ENCODE measurements at places on chromosomes 1 and 21.

GRCh38 chr1:41484402-41485241, at the start of gene EDN2:
EDN2 (minus strand) TSS chr1:41484683; CDS start chr1:41484601, 82 bp downstream.
- DNase-seq: no peak

DNA sequence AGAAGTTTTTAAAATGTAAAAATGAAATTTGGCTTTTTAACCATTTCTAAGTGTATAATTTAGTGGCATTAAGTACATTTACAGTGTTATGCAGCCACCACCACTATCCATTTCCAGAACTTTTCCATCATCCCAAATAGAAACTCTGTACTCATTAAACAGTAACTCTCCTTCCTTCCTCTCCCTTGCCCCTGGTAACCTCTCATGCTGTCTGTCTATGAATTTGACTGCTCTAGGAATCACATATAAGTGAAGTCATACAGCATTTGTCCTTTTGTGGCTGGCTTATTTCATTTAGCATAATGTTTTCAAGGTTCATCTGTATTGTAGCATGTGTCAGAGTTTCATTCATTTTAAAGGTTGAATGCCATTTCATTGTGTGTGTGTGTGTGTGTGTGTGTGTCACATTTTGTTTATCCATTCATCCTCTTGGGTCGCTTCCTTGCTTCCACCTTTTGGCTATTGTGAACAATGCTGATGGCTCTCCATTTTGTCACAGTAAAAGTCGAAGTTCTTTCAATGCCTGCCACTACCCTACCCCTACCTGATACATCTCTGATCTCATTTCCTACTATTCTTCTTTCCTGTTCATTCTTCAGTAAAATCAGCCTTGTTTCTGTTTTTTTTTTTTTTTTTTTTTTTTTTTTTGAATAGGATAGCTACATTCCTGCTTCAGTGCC, 45.3 kb downstream of the F3 start:
- DNase-seq: no peak

GRCh38 chr1:189834813-189835212, 642.9 kb downstream of the BRINP3 start:
- DNase-seq: no peak

DNA sequence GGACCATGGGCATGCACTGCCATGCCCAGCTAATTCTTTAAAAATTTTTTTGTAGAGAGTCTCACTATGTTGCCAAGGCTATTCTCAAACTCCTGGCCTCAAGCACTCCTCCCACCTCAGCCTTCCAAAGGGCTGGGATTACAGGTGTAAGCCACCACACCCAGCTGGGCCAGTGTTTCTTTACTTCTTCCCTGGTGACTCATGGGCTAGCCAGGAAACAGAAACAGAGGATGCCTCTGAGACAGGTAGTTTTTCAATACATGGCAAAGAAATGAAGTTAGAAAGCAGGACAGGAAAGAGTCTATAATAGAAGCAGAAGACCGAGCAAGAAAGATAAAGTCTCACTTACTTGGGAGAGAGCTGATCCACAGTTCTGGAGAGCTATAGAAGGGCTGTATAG, 7.6 kb upstream of the C1orf74 start:
- DNase-seq: no peak

DNA sequence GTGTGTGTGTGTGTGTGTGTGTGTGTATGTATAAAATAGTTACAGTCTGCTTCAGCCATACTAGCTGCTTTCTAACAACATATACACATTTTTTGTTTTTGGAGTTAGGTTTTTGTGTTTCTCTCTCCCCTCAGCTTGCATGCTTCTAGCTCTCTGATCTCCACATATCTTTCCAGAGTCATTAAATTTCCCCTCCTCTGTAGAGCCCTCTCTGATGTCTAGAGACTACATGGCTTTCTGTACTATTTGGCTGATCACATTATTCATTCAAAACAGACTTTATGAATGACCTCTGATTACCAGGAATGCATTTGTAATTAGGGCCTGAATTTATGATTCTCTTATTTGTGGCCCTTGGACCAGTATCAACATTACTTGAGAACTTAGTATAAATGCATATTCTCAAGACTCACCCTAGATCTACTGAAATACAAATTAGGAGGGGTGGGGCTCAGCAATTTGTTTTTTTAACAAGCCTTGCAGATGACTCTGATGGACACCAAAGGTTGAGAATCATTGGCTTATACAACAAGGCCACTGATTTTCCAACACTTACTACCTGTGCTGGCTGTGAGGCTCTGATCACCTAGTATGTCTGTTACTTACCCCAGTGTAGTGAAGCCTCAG, 104.5 kb downstream of the PTBP2 start:
- no peak for DNase-seq

GRCh38 chr21:42401154-42401553, 2.5 kb upstream of the UBASH3A start:
- no peak for DNase-seq

GRCh38 chr1:107443860-107444259, 303.0 kb downstream of the NTNG1 start:
- no peak for DNase-seq

DNA sequence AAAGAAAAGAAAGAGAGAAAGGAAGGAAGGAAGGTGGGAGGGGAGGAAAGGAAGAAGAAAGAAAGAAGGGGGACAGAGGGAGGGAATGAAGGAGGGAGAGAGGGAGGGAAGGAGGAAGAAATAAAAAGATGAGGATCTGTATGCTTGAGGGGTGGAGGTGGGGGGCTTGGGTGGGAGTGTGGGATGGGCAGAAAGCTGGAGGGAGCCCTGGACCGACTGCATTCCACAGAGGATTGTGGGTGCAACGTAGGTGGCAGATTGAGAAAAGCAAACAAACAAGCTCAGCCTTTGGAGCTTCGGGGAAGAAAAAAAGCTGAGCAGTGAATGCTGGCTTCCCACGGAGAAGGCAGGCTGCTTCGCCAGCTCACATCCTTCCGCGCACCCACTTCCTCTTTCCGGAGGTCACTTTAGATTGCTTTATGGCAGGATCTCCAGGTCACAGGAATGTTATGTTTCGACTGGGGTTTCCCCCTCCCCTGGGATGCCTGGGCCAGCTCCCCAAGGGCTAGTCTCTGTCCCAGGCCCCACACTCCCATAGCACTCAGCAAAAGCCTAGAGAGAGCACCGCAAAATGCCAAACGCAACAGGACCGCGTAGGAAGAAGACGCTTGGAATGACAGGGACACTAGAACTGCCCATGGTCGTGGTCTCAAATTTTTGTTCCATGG, 20.7 kb upstream of the LGALS8 start:
- DNase-seq: no peak

DNA sequence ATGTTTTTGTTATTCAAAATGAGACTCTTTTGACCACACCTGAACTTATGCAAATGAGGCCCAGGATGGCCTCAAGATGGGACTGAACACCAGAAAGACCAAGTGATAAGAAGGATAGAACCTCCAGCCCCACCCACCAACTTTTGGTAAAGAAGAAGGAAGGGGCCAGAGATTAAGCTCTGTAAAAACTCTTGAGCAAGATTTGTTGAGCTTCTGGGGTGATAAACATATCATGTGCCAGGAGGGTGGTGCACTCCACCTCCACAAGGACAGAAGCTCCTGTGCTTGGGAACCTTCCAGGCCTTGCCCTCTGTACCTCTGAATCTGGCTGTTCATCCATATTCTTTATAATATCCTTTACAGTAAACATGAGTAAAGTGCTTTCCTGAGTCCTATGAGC, 5.3 kb downstream of the RSPH1 start:
- no peak for DNase-seq

DNA sequence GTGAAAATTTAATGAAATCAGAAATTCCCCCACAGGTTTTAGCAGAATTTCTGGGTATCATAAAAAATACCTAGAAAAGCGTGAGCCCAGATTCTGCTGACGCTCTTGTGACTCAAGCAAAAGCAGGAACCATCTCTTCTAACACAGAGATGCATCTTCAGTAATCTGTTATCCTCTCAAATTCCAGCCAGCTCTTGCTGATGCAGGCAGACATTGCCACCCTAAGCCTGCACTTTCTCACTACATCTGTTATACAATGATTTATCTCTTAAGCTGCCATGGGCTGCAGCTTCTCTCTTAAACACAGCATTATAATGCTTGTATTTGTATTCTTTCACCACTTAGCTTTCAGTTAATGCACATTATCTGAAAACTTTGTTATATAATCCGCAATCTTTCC, 113.0 kb upstream of the RGS1 start:
- no peak for DNase-seq

- DNase-seq: no peak
These were observed 140.8 kb downstream of the CHRM3 start for GRCh38 chr1:239527051-239527693.

DNA sequence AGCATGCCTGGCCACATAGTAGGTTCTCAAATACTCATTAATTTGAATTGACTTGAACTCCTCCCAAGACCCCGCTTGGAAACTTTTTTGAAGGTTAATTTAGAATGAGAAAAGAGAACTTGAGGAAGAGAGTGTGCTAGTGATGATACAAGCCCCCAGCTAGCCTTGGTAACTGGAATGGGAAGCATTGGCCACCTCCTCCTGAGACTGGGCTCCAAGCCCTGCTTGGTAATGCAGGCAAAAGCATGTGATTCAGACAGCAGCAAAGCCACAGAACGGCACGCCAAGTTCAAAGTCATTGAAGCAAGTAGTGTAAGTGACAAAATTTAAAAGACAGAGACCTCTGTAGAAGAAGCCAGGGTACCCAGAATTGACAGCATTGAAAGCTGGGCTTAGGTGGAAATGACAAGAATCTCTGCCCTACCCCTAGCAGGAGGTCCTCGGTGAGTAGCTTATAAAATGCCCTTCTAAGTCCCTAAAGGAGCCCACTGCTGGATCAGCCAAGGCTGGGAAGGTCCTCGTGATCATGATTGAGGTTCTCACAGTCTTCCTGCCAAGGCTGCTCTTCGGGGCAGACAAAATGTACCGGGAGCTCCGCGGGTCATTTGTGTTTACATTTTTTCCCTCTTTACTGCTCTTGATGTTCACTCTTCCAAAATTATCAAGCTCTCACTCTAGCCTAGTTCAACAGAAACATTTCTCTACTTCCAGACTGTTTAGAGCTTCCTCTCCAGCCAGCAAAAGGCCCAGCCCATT, 99.4 kb downstream of the TSEN15 start:
- DNase-seq: no peak

DNA sequence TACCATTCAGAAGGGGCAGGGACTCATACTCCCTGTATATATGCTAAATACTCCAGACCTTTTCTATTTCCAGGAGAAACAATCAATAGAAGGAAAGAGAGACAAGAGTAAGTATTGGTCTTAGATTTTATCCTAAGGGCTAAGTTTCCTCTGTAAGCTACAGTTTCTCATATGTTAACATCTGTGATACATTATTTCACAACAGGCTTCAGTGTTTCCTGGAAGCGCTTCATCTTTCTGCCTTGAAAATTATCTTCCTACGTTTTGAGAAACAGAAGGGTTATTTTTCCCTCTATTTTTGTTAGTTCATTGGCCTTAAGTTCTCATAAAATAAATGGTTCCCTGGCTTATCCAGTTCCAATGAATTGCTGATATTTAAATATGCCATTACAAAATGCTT, 15.6 kb downstream of the FMO1 start:
- no peak for DNase-seq

- no peak for DNase-seq
These were observed 54.6 kb downstream of the F3 start for GRCh38 chr1:94486990-94487389.

GRCh38 chr1:219573158-219573557, 39.7 kb downstream of the ZC3H11B start:
- no peak for DNase-seq

DNA sequence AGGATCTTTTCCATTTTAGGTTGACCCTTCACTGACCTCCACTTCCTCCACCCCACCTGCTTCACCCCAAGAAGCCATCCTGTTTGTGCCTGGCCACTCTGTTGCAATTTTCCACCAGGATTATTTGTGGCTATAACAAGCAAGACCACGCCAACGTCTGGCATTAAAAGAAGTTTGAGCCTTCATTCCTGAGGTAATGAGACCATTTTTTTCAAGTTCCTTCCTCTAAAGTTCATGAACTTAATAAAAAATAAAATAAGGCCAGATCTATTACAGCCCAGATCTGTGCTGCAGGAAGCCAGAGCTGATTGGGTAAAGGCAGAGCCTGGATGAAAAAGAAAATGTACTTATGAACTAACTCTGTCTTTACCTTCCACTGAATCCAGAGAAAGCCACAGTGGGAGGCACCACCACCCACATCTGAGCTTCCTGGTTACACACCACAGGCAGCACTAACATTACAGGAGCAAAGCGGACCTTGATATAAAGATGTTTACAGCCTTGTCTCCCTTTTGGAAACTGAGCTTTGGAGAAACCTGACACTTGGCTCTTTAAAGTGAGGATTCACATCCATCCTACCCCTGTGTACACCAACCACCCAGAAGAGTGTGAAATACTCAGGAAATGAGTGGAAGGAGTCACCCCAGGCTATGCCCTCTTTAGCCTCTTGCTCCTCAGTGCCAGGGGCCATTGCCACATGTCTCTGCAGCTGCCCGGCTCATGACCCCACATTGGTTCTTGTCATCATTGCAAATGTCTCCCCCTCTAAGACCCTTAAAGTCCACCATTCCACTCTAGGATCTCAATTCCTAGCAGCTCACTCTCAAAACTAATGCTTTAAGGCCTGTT, 293.6 kb downstream of the PLPP3 start:
- no peak for DNase-seq

DNA sequence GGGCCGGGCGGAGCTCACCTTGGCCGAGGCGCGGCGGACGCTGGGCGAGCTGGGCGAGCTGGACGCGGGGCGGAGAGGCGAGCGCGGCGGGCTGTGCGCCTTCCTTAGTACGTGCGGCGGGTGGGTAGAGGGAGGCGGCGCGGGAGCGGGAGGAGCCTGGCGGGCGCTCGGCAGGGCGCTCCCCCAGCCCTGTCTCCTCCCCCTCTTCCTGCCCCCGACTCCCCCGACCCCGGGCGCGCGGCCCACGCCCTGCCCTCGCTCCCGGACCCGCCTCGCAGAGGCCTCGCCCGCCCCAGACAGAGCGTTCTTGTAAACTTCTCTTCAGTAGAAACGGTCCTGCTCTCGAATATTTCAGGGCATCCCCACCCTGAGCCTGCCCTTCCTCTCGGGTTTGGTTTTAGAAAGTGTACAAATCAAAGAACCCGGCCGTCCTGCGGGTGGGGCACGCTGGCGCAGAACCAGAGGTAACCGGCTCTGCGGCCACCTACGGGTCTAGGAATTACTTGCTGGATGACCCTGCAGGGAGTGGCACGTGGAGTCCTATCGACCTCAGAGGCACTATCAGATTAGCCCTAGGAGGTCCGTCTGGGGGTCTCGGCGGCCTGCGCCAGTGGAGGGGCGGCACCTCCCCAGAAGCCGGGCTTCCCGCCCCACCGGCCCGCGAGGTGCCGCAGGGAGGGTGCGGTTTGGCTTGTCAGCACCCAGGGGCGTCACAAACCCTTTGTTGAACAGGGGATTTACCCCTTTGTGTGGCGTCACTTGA, at the start of gene S100A10:
Gene S100A10, minus strand, starts transcription at position 126 of the 763 bp plus-strand sequence. CDS start 7,629 bp downstream, outside the sequence.
- peak; percentile 56 for DNase-seq

Data from stimulated activated CD8-positive, alpha-beta memory T cell treated with anti-CD3 and anti-CD28 coated beads, Interleukin-4, amount 100 ng/mL, for 4 hours (primary cell).